Central memory CD4-positive, alpha-beta T cell (primary cell): ENCODE measurements at places on chromosomes 6 and 20.

DNA sequence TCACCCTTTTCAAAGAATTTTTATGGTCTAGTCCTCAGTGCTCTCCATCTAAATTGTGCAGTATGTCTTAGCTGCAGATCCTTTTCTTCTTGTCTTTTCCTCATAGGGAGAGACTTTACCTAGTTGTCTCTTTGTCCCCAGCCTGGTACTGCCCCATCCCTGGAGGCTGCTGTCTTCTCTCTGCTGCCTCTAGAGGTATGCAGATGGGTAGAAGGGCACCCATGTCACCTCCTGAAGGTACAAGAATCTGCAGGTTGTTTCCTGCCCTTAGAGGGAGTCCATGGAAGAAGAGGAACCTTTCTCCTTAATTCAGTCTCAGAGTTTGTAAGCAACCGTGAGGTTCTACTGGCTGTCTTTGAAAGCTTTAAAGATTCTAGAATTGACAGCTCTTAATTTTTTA, 39.1 kb downstream of the MCM8 start:
- DNase-seq, result no peak

DNA sequence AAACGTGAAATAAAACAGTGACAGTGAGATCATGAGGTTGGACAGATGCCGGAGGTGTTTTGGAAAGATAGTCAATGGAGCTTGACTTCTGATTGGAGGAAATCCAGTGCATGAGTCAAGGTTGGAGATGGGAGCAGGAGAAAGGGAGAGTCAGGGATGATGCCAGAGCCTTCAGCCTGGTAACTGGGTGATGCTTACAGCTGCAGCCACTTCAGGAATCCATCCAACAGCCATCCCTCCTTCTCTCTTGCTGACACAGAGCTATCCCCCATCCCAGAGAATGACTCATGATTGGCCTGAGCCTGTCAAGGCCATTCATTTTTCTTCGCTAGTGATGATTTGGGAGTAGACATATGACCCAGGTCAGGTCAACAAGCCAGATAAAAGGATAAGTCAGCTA, 112.8 kb downstream of the SAMD5 start:
- DNase-seq, result no peak

GRCh38 chr20:10641893-10642292, 31.9 kb downstream of the JAG1 start:
- no peak for DNase-seq

GRCh38 chr20:59137532-59137931, 26.1 kb upstream of the ZNF831 start:
- no peak for DNase-seq

DNA sequence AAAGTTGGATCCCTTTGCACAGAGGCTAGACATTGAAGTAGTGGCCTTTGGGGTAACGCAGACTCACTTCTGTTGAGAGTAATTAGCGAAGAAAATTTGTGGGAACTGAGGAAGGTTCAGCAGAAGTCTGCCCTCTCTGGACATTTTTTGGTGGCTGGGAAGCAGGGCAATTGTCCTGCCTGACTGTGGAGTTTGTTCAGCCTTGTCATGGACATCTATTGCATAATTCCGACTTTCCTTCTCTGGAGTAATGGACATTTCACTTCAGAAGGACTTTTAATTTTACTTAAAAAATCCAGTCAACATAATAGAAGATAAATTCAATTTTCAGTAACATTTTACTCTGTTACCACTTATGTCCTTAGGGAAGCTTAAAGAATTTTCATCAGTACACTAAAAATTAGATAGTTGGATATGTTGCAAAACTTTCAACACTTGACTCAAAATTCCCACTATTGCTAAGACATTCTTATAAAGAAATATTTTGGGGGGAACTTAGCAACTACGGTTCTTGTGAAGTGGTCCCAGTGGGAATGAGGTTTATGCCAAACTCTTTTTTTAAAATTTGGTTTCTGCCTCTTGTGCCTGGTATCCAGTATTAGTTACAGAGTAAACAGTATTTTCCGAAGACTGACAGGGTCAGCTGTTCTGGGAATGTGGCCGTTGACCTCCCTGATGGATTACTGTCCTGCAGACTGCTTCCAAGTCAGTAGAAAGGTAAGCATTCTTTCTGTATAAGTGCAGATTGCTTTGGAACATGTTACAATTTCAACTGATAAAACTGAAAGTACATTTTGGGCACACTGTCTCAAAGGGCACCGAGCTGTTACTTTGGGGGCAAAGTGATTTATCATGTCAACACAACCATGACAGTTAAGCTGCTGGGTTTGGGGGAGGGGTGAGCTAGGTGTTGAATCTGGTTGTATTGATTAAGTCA, 100.6 kb upstream of the MLIP start:
- DNase-seq, result no peak

- DNase-seq, result peak; percentile 11
These were observed 646 bp downstream of the RPS6KA2 start for GRCh38 chr6:166626177-166627032.

DNA sequence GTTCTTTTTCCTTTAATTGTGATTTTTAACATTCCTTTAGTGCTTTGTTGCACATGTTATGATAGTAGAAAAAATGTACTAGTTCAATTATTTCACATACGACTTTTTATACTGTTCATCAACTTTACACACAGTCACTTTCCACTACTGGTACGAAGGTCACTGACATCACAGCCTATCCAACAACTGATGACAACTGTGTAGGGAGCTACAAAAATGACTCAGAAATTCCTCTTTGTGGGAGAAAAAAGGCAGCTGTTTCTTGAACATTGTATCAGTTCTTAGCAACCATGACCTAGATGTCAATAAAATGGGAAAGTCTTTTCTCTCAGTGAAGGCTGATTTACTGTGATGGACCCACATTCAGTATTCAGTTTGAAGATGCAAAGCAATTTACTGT, 7.0 kb upstream of the ID4 start:
- no peak for DNase-seq

- no peak for DNase-seq
These were observed 107.6 kb downstream of the THBS2 start for GRCh38 chr6:169145991-169146501.

DNA sequence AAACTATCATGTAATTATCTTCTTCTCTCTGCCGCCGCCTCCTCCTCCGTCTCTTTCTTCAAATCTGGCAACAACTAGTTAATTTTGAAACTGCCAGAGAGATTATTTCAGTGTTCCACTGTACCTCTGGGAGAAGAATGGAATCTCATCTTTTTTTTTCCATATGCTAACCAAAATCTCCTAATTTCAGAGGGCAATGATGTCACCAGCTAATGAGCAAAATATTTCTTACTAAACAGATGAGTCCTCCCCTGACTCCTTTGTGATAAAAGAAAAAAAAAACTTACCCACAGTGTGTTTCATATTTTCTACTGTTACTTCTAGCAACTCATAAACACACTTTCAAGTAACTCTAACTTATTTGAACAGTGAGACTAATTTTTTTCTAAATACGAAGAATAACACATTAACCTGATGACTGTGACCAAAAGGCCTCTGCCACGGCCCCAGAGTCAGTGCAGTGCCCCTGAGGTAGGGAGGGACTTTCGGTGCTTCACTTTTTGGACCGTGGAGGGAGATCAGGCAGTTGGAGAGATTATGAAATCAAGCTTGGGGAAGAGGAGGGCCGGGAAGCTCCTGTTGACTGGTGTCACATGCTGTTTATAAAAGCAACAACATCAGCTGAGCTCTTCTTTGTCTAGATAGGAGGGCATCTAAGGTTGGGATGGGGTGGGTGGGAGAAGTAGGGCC, 159.6 kb downstream of the SASH1 start:
- DNase-seq, result no peak

- DNase-seq, result no peak
These were observed 130.9 kb upstream of the PMEPA1 start for GRCh38 chr20:57840504-57841296.

DNA sequence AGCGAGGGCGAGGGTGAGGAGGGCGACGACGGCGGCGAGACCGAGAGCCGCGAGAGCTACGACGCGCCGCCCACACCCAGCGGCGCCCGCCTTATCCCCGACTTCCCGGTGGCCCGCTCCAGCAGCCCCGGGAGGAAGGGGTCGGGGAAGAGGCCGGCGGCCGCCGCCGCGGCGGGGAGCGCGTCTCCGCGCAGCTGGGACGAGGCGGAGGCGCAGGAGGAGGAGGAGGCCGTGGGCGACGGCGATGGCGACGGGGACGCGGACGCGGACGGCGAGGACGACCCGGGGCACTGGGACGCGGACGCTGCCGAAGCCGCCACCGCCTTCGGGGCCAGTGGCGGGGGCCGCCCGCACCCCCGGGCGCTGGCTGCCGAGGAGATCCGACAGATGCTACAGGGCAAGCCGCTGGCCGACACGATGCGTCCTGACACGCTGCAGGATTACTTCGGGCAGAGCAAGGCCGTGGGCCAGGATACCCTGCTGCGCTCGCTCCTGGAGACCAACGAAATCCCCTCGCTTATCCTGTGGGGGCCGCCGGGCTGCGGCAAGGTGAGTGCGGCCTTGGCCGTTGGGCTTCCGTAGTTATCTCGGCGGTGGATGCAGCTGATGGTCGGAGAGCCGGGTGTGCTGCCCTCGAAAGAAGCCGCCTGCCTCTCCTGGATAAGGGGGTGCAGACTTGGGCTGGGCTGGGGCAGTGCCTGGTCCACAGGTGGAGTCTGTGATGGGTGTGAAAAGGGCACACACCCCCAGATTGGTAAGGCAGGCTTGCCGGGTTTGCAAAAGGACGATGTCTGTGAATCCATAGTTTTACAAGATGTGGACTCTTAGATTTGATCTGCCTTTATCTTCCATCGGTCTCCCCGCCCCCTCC, 938 bp downstream of the WRNIP1 start:
- no peak for DNase-seq

GRCh38 chr6:157983406-157984119, 1.9 kb downstream of the SYNJ2 start:
- no peak for DNase-seq

DNA sequence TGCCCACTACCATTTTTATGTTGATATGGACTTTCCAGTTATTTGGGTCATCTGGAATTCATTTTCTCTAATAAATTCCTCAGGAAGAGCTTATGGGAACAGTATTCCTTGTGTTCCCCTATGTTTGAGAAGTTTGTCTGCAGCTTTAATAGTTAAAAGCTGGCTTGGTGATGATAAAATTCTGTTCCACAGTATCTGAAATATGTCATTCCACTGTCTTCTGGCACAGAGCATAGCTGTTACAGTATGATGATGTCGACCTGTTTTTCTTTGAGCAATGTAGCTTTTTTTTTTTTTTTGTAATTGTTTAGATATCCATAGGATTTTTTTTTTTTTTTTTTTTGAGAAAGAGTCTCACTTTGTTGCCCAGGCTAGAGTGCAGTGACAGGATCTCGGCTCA, 43.2 kb downstream of the NCOA3 start:
- no peak for DNase-seq

- no peak for DNase-seq
These were observed 16.4 kb upstream of the KIFC1 start for GRCh38 chr6:33375143-33375671.

GRCh38 chr6:142292166-142292924, 9.5 kb upstream of the ADGRG6 start:
- DNase-seq, result no peak

DNA sequence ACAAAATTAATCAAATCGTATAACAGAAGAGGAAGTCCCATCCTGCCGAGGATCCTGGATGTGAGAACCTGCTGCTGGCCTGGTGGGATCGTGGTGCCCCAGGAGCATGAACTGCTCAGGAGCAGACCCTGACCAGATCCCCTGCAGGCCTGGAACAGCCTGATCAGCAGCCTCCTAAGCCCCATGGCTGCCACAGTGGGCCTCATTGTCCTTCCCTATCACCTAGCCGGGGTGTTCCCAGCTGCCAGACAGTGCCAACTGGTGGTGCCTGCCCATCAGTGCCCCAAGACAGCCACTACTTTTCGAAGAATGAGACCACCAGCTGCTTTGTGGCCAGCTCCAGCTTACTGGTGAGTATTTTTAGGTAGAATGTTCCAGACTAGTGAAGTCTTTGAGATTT, 19.6 kb upstream of the MAS1L start:
- no peak for DNase-seq

GRCh38 chr6:75612434-75612833, 10.8 kb downstream of the SENP6 start:
- DNase-seq, result no peak

- DNase-seq, result no peak
These were observed 85.8 kb downstream of the PLCG1 start for GRCh38 chr20:41223112-41223511.

GRCh38 chr6:135451617-135452190, 45.8 kb downstream of the AHI1 start:
- peak; percentile 13 for DNase-seq

GRCh38 chr20:16745204-16745603, 3.0 kb upstream of the OTOR start:
- DNase-seq, result no peak

- no peak for DNase-seq
These were observed 25.8 kb upstream of the TPBG start for GRCh38 chr6:82337688-82338257.

- no peak for DNase-seq
These were observed 7.8 kb downstream of the ABHD12 start for GRCh38 chr20:25382704-25383370.

- no peak for DNase-seq
These were observed 270.6 kb downstream of the PRL start for GRCh38 chr6:22026164-22026678.

- DNase-seq, result no peak
These were observed 122.5 kb downstream of the HIVEP1 start for GRCh38 chr6:12134581-12134980.

DNA sequence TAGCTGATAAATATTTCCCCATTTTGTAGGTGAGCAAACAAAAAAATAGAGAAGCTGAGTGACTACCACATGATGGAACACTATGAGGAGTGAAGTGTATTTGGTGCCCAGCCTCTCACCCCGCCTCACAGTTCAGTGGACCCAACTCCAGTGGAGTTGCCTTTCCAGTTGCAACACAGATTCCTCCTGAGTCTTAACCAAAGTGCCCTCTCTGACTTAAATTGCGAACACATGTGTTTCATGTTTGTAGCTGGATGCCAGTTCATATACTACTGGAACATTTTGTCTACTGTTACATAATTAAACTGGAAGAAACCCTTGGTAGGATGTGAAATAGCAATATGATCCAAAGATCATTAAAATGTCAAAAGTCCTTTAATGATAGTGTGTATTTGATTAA, 448.9 kb downstream of the COL12A1 start:
- no peak for DNase-seq

DNA sequence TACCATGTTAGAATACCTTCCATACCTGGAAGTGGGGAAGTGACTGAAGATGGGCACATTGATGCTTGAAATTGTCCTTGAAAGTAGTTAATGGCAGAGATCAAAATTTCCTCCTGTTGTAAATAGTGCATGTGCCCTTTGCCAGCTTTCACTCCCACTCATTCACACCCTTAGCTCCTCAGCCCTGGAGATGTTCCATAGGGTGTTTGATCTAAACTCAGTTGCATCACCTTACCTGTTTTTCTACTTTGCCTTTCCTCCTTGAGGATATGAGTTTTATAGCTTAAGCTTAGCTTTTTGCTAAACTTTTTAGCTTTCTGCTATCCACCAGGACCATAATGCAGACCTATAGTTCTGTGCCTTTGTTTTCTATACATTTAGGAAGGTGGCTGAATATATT, 69.0 kb downstream of the CEP57L1 start:
- DNase-seq, result no peak
